ENCODE measurements at places on chromosomes 6 and 20.

DNA sequence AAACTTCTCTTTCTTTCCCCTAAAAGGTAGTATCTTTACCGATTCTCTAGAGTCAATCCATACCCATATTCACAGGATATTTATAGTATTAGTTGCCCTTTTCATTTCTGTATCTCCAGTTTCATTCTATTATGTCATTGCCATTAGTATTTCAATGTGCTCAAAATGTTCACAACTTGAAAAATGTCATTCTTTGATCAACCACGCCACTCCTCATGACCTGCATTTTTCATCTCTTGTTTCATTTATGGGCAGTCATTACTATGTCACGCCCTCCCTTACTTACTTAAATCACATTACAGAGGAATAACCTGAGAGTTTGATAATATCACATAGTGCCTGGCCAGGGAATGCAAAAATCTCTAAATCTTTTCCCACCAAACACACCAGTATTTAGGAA is 427.3 kb upstream of the GJE1 start:
- DNase-seq: no peak

GRCh38 chr6:137417396-137417795 is 76.8 kb downstream of the OLIG3 start:
- no peak for DNase-seq

DNA sequence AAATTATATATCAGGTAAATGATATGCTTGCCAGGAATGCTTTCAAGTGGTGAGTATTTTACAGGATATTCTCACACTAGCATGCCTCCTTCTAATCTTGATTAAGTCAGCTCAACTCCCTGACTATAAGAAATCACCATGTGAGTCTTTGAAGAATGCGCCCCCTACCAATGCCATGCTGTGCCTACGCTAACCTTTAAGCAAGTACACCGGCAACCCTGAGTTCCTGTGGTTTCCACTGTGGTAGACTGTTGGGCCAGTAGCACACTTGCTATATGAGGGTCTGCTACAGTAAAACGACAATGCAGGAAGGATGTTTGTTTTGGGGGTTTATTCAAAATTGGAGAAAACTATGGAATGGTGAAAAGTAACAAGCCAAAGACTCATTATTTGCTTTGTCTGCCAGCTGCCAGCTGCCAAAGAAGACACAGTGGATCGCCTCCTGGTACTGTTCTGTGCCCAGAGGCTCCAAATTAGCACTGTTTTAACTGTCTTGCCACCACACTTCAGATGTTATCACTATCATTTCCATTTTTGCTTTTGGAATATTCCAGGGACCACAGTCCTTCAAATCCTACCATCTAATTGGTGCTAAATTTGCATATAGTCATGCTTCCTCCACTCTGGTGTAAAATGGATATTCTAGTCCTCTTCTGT is 333.5 kb downstream of the RNGTT start:
- no peak for DNase-seq

- no peak for DNase-seq
Observed at GRCh38 chr6:78844899-78845298, 22.5 kb upstream of the IRAK1BP1 start.

- no peak for DNase-seq
Observed at GRCh38 chr20:59082981-59083380, 40.4 kb upstream of the PRELID3B start.

DNA sequence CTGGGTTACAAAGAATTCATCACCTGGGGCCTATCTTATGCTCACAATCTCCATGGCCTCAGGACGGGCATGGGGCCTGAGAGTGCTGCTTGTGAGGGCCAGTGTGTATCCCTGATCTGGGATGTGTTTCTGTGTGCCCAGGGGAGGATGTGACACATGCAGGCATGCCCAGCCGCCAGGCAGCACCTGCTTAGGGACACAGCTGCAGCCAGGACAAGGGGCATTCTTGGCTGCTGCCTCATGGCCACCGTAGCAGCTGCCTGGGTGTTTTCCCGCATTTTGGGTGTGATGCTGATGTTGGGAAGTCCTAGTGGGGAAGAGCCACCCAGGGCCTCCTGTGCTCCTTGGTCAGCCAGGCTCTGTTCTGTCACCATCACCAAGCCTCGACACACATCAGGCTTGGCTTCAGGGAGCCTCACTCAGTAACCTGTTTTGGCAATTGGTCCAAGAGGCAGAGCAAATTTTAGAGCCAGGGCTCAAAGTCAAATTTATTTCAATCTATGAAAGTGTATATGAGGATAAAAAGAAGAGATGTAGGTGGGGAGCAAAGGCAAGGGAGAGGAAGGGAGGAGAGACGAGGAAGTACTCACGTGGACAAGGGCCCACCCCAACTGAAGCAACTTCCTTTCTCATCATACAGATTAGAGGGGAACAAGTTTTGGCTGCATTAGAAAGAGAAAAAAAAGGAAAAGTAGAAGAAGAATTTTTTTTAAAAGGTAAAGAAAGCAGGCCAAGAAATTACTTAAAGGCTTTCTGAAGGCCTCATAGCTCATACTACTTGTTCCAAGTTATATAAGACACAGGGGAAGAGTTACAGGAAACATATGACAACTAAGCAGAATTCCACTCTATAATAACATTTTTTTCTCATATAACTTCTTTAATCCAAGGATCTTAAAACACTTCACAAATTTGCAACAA is 269.9 kb upstream of the SUPT3H start:
- DNase-seq: no peak

DNA sequence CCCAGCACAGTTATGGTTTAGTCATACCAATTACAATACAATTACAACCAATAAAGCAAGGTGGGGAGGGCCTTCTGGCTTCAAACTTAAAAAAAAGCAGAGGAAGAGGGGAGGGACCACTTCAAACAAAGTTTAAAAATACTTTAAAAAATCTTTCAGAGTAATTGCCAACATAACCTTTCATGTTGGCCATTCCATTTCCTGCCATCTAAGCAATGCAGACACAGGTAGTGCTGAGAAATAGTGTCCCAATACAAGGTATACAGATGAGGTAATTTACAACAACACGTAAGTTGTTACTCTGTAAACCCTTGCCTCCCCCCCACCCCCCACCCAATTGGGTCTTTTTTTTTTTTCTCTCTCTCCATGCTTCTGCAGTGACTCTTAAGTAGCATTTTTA is 18.8 kb upstream of the TBC1D20 start:
- no peak for DNase-seq

- peak; percentile 71 for DNase-seq
Observed at GRCh38 chr6:166381733-166382499, 824 bp downstream of the MPC1 start.

DNA sequence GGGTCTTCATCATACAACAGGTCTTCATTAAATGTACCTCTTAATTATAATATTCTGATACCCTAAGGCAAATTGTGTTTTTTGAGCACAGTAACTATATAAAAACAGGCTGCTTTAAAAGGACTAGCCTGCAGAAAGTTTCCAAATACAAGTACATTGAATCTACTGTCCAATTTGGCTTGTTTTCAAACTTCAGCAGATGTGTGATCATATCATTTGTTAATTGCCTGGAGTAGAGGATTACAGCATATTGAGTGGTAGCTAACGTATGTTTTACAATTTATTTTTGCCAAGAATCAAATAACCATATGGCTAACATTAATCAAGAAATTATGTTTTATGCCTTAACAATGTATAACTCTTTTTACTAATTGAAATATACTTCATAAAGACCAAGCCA is 12.6 kb downstream of the TINAG start:
- no peak for DNase-seq

GRCh38 chr20:18722371-18722770 is 91.2 kb upstream of the SCP2D1 start:
- DNase-seq: no peak

- no peak for DNase-seq
Observed at GRCh38 chr6:82066991-82067411, 180.5 kb downstream of the IBTK start.

DNA sequence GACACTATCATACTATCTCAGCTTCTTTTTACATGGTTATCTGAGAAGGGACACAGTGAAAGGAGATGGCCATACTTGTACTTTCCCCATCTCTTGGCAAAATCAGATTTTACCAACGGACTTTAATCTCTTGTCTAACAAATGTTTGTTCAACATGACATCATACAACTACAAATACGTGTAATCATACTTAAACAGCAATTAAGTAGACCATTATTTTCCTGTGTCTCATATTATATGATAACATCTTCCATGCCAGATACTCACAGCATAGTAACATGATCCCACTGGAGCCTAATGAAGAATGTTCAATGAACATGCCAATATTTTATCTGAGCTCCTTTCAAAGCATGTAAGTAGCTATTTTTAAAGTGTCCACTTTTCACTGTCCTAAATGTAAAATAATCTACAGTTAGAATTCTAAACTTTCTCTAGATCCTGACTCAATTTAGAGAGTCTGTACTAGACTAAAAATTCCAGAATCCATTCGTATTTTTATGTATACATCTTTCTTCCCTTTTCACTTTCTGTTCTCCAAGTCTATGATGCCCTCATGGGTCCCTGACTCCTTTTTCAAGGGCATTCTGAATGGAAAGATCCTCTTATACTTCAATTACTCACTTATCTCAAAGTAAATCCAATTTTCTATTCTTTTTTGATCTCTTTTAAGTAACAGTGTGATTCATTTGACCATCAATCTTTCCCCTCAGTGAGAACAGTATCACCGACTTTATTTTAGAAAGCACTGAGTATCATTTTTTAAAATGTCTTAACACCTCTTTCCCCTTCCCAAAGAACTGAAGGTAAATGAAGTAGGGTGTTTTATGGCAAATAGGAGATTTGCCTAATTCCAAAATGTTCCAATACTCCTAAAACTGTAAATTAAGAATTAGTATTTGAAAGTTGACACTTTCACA is 133.5 kb downstream of the CDK19 start:
- DNase-seq: no peak

- DNase-seq: no peak
Observed at GRCh38 chr6:106102034-106102433, 15.9 kb downstream of the PRDM1 start.

- peak; percentile 42 for DNase-seq
Observed at GRCh38 chr6:168428052-168428826, 12.7 kb upstream of the SMOC2 start.

DNA sequence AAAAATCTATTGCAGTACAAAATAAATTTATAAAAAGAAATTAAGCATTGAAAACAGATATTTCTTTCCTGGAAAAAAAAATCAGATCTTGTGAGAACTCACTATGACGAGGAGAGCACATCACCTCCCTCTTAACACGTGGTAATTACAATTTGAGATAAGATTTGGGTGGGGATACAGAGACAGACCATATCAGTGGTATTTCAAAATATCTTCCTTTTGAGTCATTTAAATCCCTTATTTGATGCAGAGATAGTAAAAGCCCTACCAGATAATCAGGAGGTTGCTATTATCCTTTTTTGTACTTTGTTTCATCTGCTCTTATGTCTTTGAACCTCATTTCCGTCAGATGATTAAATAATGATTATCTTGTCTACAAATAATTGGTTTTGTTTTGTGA is 800.4 kb downstream of the KIF16B start:
- DNase-seq: no peak

DNA sequence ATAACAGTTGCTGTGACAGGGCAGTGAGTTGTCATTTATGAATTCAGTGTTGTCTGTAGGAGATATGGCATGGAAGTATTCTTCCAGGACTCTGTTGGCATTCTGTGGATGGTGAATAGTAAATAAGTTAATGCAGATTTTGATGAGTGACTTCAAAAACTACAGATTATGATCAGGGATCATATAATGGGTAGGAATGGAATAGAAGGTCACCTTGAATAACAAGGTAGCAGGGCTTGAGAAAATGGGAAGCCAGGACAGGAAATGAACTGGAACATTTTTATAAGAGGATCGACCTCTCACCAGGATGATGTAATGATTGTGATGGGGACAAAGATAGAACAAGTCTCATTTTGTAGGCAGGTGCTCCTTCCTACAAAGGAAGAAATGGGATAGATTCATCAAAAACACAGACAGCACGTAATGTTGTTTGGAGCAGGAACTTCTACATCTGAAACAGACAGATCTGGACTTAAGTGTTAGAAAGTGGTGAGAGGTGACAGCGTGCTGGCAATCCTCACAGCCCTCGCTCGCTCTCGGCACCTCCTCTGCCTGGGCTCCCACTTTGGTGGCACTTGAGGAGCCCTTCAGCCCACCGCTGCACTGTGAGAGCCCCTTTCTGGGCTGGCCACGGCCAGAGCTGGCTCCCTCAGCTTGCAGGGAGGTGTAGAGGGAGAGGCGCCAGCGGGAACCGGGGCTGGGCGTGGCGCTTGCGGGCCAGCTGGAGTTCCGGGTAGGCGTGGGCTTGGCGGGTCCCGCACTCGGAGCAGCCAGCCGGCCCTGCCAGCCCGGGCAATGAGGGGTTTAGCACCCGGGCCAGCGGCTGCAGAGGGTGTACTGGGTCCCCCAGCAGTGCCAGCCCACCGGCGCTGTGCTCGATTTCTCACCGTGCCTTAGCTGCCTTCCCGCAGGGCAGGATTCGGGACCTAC is 30.8 kb upstream of the SSR1 start:
- no peak for DNase-seq

DNA sequence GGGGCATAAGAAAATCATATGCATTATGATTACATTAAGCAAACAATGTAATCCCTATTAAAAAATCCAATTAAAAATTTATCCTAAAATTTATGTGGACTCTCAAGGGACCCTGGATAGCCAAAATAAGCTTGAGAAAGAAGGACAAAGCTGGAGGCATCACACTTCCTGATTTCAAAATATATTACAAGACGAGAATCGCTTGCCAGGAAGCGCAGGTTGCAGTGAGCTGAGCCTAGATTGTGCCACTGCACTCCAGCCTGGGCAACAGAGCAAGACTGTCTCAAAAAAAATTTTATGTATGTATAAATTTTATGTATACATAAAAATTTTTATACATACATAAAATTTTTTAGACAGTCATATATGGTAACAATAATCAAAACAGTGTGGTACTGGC is 48.5 kb upstream of the GCNT2 start:
- DNase-seq: no peak

GRCh38 chr6:45854149-45854742 is 161.4 kb downstream of the CLIC5 start:
- DNase-seq: no peak

- no peak for DNase-seq
Observed at GRCh38 chr6:91486200-91486599, 899.3 kb upstream of the MAP3K7 start.

DNA sequence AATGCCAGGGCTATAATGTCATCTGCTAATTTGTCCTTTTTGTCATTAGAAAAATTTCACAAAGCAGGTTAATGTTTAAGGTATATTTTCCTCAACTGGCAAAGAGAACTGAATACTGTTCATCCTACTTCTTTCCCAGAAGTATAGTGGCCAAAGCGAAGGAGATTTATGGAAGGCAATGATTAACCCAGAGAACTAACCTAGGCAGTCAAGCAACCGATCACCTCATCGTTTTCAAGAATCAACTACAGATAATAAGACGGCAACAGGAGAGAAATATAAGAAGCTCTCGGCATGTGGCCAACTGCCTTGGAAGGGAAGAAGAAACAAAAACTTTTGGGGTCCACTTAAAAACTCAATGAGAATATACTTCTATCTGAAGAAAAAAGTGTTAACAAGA is 38.2 kb downstream of the REV3L start:
- DNase-seq: no peak

- peak; percentile 37 for DNase-seq
Observed at GRCh38 chr20:61958773-61959700, 106.6 kb downstream of the TAF4 start.

GRCh38 chr6:75135450-75135849 is 70.4 kb downstream of the COL12A1 start:
- DNase-seq: no peak

GRCh38 chr6:83006270-83006905 is 59.3 kb downstream of the UBE3D start:
- no peak for DNase-seq

GRCh38 chr20:47181056-47181862 is 175.2 kb downstream of the ZMYND8 start:
- DNase-seq: no peak
